ENCODE measurements at places on chromosomes 16 and 17.

- DNase-seq, result no peak
Measured at GRCh38 chr17:63452962-63453551, 7.0 kb upstream of the CYB561 start.

DNA sequence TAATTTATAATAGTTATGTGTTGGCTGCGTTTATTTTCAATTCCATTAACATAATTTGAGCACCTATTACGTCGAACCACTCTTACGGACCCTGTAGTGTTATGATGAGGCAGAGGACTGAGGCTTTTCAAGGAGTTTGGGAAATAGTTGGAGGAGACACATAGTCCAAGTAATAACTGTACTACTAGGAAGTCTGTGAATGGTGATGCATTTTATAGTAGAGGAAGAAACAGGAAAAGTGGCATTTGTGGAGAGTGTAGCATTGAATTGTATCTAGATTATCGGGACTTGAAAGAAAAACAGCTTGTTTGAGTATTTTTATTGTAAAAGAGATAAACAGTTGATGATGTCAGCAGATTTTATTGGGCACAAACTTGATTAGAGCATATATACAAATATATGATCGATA lies 1.7 kb downstream of the NFATC3 start:
- no peak for DNase-seq

GRCh38 chr16:85398050-85398451 lies 215.1 kb upstream of the GSE1 start:
- no peak for DNase-seq

DNA sequence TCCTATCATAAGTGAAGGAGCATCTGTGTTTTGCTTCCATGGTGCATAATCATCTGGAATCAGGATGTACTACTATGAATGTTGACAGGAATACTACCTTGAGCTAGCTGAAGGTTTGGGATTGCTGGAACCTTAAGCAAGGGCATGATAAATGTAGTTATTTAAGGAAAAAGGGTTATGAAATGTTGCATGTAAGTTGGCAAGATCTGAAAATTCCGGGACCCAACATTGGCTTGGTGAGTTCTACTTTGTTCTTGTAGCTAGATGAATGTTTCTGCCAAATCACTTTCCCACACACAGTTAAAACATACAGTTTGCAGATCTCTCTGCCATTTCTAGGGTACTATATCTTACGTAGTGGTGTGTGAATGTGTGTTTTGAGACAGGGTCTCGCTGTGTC lies 13.6 kb downstream of the RHOT1 start:
- DNase-seq, result no peak

DNA sequence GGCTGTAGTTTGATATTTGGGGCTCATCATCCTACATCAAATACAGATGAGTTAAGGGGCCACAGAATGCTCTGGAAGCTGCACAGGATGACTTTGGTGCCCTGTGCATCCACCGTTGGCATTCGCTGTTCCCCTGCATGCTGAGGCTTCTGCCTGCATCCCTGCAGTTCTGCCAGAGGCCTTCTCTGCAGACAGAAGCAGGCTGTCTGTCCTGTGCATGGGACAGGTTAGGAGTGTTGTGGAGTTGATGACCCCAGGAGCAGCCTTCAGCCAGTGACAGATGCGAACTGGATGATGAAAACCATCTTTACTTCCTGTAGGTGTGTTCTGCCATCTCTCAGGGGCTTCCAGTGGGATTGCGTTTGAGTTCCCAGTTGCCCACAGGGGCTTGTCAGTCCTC lies 13.6 kb upstream of the TNS4 start:
- no peak for DNase-seq

- no peak for DNase-seq
Measured at GRCh38 chr16:21620592-21620991, 21.2 kb downstream of the METTL9 start.

GRCh38 chr16:34801875-34802274 lies 1342.5 kb downstream of the TP53TG3F start:
- no peak for DNase-seq

- no peak for DNase-seq
Measured at GRCh38 chr17:48550502-48551213, 5.7 kb upstream of the HOXB2 start.

DNA sequence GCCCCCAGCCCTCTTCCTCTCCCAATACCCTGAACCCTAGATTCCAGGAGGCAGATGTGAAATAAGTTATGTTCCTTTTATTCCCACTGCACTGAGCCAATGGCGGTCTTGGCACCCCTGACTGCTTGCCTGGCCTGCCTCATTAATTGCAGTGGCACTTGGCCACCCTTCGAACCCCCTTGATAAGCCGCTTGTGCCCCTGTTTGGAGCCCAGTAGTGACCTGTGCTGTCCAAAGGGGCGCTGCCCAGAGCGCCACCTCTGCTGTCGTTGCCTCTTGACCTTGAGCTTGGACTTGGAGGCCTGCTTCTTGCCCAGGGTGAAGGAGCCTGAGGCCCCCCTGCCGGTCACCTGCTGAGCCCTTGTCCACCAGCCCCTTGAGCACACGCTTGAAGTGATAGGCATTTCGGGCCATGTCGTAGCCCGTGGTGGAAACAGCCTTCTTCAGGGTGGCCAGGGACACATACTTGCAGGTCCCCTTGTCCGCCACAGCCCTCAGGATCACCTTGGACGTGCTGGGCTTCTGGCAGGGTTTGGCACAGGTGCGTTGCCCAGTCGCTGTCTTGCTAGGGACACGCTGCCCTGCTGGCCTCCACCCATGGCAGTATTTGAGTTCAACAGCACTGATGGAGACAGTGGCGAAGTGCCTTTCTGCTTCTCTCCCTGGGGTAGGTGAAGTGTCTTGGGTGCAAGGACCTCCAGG lies 5.7 kb downstream of the SGCA start:
- no peak for DNase-seq

- DNase-seq, result no peak
Measured at GRCh38 chr16:72568502-72568901, 396.5 kb upstream of the PMFBP1 start.

DNA sequence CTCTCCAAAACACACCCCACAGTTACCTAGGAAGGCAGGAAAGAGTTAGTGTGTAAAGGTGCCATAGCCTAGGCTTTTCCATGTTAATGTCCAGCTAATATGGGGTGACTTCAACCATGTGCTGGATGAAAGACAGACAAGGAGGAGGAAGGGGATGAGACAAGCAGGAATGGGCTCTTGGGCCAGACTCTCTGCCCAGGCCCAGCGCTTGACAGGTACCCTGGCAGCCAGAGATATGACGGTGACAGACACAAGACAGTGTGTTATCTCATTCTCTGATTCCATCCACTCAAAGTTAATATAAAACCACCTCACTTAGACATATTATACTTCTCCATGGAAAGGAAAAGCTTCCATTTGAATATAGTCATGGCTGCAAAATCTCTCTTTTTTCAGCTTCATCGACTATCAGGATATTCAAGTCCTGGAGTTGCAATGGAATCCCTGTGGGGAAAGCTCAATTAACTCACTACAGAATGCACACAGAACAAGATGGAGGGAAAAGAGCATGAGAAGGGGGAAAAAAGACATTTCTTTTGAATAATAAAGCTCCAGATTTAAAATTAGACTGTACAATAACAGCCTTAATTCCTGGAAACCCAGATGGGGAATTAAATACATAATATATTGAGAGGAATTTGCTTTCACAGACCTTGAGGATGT lies 596.7 kb downstream of the TOX3 start:
- DNase-seq, result no peak

DNA sequence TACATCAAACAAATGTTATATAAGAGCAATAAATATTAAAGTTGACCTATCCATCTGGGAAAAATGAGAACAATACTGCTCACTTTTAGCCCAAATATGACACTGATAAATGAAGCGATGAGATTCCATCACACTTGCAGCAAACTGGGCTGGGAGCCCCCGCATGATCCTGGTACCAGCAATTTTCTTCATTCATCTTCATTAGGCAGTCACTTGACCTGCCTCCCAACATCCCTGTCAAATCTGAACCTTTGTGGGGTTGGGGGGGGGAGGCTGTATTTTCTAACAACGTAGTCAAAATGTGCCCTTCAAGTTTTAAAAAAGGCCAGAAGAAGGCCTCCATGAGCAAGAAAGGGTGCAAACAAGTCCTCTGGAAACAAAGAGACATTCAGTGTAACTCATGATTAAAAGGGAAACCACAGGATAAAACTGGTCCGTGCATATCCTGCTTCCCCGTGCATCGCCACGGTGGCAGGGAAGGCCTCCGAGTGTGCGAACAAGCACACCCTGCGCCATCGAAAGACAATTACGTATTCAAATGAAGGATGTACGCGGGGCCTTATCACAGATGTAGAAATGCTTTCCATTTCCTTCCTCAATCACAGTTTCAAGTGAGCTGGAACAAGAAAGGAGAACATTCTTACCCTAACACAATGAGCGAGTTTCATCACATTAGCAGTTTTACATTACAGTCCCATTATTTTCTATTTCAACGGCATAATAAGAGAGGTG lies 48.4 kb downstream of the TOX3 start:
- no peak for DNase-seq

DNA sequence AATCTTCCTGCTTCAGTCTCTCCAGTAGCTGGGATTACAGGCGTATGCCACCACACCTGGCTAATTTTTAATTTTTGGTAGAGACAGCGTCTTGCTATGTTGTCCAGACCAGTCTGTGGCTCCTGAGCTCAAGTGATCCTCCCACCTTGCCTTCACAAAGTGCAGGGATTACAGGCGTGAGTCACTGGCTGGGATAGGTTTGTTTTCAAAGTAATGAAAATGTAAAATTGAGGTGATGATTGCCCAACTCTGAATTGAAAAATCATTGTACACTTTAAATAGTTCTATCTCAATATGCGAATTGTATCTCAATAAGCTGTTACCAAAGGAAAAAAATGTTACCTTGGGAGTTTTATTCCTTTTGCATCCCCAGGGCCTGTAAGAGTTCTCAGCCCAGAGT lies 1.2 kb upstream of the AMFR start:
- DNase-seq, result no peak

DNA sequence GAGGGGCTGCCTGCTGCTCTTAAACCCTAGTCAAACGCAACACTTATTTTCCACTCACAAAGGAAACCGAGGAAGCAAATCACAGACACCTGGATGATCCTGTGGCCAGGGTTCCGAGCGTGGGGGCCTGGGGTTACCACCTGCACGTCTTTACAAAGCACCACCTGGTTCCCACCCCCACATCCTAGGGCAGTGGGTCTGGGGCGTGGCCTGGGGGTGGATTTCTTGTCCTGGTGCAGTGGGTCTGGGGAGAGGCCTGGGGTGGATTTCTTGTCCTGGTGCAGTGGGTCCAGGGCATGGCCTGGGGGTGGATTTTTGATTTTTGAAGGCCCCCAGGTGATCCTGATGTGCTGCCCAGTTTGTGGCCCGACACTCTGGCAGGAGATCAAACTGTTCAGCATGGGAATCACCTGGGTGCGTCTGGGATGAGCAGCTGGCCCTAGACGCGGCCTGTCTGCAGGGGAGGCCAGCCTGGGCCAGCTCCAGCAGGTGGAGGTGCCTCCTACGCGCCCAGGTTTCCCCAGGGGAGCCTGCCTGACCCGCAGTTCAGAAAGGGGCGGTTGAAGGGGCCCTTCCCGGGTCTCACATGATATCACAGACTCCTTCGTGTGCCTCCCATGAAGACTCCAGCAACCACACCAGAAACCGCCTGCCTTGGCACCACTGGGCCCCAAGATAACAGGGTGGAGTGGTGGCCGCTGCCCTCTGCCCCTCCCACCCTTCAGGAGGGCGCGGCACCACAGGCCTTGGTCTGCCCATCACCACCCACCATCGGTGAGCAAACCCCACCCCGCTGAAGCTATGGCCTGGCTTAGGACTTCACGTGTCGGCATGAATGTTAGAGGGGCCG lies 6.3 kb downstream of the HAGH start:
- DNase-seq, result no peak

DNA sequence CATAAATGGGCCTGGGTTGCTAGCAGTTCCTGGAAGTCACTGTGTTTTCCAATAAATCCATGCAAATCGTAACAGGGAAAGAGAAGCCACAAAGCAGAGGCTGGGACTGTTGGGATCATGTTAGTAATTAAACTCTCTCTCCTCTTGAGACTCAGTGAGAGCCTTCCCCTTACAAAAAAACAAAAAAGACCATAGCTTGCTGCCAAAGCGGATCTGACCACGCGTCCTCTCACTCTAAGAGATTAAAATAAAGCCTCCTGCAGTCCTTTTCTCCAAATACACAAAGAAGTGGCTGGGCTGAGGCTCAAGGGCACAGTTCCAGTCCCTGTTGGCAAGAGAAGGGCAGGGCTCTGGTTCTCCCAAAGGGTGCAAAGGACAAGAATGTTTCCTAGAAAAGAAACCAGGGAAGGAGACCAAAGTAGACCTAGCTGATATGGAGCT lies 38.5 kb downstream of the PIGL start:
- DNase-seq, result no peak

GRCh38 chr17:13864521-13864920 lies 204.8 kb upstream of the COX10 start:
- no peak for DNase-seq

DNA sequence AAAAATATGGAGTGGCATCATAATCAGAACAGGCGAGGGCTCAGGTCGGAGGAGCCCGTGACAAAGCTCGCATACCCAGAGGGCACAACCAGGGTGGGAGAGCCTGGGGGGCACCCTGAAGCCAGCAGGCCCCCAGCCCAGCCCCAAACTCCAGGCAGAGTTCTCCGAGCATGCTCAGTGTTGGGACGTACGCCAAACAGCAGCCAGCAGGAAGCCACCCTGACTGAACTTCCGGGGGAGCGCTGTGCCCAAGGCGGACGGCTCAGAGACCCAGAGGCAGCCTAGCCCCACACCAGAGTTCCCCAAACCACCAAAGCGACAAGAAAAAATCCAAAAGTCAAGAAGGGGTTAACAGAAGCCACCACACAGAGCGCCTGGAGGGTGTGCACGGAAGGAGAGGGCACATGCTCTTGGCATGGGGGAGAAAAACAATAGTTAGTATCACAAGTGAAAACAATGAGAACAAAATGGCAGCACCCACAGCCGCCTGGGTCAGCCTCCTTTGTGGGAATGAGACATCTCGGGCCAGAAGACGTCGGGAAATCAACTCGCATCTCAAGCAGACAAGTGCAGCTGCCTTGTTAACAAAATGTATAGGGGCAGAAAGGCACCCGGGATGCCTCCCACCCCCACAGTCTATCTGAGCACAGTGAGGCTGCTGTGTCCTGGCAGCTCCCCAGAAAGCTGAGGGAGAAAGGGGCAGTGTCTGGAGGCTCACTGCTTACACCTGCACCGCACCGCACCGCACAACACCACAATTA lies 11.9 kb downstream of the EXOC7 start:
- DNase-seq, result no peak

- DNase-seq, result no peak
Measured at GRCh38 chr16:29908719-29909220, 8.5 kb downstream of the ASPHD1 start.

DNA sequence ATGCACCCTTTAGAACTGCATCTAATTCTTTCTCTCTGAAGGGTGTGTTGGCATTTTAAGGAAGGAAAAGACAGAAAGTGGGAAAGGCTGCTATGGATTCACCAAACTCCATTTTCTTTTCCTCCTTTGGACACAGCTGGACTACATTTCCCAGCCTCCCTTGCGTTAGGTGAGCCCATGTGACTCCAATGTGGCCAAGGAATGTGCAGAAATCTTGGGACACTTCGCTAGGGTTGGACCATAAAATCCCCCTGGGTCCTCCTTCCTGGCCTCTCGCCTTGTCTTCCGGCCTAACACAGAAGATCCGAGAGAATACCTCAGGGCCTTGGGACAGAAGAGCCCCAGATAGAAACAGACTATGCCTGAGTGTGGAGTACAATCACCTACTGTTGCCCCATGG lies 56.3 kb downstream of the ABCC12 start:
- no peak for DNase-seq
